Stimulated activated CD4-positive, alpha-beta T cell treated with anti-CD3 and anti-CD28 coated beads, TNF-alpha, amount 100 ng/mL, for 4 hours (primary cell): ENCODE measurements at places on chromosomes 11 and 22.

- DNase-seq = no peak
Measured at GRCh38 chr11:134957540-134958335, 545.7 kb upstream of the B3GAT1 start.

DNA sequence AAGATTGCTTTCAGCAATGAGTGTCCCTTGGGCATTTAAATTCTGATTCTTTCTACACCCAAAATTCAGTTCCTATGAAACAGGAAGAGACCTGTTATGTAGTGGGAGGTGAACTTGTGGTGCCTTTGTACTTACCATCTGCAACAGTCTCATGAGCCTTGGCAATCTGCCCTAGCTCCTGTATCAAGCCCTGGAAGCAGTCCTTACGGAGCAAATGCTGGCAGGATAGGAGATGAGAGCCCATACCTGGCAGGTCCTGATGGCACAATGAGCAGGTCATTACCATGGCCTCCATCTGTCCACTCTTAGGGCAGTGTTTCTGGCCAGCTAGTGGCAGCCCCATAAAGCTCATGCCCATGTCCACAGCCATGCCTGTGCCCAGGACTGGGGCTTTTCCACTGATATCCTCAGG, 10.8 kb downstream of the TRIM66 start:
- no peak for DNase-seq

GRCh38 chr11:27234043-27234668, 128.9 kb downstream of the CCDC34 start:
- no peak for DNase-seq

DNA sequence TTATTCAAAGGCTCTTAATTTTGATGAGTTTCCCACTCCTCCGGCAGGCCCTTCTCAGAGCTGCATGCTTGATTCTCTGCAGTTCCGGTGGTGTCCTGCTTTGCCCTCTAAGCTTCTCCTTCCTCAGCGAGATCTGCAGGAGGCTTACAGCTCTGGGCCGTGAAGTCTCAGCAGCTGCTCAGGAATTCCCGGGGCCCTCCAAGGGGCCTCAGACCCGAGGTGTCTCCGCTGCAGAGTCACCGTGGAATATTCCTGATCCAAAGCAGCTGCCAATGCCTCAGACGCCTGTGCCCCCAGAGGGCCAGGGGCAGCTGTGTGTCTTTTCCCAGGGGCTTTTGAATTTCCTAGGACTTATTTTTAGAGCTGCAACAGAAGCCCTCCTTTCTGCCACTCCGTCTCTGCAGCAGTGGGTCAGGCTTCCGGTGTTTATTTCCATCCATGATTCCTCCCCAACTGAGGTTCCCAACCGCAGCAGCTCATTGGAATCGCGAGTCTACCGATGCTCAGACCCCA, 37.2 kb downstream of the RPS6KA4 start:
- no peak for DNase-seq
